ENCODE measurements at places on chromosomes 11 and 22.
A peak's percentile ranks its signal among the peaks of the same experiment; 100 is the strongest.

DNA sequence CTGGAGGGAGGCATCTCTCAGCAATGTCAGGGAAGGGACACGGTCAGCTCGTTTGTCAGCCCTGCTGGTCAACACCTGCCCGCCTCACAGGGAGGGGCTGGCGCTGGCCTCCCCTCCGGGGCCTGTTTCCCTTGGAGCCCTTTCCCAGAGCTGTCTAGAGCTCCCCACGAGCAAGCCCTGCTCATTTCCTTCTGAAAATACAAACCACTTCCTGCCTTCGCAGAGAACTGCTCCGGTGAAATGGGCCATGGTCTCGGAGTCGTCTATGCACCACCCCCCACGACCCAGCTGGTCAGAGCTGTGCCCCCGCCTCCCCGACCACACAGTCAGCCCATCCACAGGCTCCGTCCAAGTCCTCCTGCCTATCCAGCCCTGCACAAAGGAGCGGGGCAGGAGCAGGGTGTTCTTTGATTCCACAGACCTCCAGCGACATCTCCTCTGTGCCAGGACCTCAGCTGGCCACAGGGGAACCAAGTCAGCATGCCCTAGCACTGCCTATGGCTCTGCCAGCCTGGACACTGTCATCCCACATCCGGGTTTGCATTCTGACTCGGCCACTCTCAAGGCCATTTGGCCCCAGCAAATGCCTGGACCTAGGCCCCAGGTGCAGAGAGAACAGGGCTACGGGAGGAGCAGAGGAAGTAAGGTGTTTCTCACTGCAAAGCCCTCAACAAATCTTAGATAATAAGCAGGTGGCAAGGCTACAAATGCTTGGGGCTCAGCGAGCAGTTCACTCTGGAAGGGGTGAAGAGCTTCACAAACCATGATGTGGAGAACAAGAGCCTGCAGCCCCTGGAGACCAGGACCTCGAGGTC, 82.1 kb upstream of the WNT11 start:
- no peak for DNase-seq

GRCh38 chr11:387193-387793, 6.7 kb upstream of the PKP3 start:
- no peak for DNase-seq

DNA sequence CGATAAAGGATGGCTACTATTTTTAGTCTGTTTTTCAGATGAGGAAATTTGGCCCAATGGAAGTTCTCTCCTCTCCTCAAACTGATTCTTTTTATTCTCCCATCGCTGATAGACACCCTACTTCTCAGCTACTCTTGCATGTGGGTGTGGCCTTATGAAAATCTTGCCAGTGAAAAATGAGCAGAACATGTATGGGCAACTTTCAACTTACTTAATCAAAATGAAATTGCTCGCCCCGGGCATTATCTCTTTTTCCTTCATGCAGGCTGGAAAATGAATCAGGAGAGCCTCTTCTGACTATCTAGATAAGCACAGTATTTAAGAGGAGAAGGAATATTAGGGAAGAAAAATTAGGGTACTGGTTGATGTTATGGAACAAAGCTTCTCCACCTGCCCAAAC, 2354.7 kb upstream of the RAG2 start:
- DNase-seq: no peak

DNA sequence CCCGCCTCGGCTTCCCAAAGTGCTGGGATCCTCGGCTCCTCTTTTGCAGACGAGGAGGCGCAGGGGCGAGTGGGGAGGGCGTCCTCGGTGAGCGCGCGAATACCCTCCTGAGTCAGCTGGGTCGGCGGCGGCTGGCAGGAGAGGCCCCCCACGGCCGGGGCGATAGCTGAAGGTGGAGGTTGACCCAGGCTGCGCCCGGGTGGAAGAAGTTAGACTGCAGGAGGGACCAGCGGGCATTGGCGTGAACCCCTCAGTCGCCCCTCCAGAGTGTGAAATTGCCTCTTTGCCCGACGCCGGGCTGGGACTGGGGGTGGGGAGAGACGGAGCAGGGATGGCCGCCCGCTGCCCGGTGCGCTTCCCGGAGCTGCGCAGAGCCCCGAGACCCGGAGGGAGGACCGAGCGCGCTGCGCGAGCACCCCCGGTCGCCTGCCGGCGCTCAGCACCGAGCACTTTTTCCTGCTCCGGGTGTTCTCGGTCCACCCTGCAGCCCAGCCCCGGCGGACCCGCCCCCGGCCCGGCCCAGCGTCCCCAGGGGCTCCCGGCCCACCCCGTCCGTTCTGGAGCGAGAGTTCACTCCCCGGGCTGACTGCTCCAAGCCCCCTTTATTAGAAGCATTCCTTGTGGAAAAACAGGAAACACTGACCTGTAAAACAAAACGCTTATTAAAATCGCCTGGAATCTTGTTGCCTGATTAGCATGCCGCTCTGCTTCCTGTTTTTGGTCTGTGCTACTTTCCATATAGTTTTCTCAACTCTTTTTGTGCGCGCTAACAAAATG, 13.7 kb upstream of the CPT1A start:
- DNase-seq: peak; percentile 40

- no peak for DNase-seq
Measured at GRCh38 chr11:117479372-117479771, 151.7 kb downstream of the CEP164 start.

DNA sequence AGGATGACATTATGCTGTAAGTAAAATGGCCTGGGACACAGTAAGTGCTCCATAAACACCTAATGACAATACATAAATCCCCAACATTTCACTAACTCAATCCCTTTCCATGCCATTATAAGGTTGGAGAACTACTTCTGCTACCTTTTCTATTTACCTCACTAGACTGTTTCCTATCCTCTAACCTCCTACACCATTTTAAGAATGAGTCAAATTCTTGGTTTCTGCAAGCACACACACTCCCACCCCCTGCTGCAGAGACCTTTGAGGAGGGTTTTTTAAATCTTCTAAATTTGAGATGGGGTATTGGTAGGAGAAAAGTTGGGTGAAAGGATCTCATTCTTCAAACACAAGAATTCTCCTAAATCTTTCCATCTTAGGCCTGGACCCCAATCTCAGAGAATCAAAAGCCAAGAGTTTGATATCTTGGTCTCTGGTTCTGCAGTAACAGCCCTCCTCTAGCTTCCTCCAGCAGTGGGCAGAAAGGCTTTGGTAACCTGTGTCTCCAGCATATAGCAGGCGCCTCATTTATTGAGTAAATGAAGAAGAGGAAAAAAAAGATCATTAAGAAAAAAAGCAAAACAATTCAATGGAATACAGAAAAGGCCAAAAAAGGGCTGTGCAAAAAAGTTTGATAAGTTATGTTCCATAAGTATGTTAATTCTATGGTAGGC, 42.3 kb downstream of the SYTL2 start:
- no peak for DNase-seq

DNA sequence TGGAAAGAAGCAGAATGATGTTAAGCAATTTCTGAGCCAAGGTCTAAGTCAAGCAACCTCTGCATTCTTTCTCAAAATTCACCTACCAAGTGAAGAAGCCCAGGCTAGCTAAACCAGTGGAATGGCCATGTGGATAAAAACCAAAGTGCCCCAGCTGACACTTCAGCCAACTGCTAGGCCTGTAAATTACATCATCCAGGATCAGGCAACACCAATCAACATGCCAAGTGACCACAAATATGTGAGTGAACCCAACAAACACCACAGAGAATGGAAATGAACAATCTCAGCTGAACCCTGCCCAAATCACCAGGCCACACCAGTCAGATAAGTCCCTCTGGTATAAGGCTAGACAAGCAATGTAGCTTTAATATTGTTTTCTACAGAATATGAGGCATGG, 25.1 kb upstream of the FJX1 start:
- DNase-seq: no peak

- DNase-seq: no peak
Measured at GRCh38 chr22:47352920-47353700, 590.7 kb downstream of the TBC1D22A start.

GRCh38 chr11:110990311-110990710, 255.2 kb upstream of the POU2AF2 start:
- no peak for DNase-seq

GRCh38 chr22:42367980-42368378, 64.2 kb downstream of the NFAM1 start:
- no peak for DNase-seq

- no peak for DNase-seq
Measured at GRCh38 chr11:119749006-119749565, 20.1 kb upstream of the NECTIN1 start.

GRCh38 chr11:2516276-2517015, 71.6 kb downstream of the KCNQ1 start:
- DNase-seq: no peak

- DNase-seq: no peak
Measured at GRCh38 chr22:50162391-50162956, 8.1 kb upstream of the PANX2 start.

DNA sequence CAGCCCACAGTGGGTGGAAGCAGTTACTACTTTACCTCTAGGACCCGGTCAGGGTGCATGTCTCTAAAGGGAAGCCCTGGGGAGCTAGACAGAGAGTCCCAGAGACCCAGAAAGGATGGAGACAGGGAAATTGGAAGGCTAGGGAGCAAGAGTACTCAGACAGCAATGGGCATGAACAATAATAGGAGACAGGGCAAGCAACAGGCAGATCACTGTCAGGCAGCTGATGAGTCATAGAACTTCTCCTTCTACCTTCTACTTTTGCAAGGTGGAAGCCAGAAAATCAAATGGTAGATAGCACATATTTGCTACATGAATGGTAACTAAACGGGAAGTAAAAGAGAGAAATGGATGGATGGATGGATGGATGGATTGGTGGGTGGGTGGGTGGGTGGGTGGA, 19.6 kb downstream of the CD5 start:
- DNase-seq: no peak

DNA sequence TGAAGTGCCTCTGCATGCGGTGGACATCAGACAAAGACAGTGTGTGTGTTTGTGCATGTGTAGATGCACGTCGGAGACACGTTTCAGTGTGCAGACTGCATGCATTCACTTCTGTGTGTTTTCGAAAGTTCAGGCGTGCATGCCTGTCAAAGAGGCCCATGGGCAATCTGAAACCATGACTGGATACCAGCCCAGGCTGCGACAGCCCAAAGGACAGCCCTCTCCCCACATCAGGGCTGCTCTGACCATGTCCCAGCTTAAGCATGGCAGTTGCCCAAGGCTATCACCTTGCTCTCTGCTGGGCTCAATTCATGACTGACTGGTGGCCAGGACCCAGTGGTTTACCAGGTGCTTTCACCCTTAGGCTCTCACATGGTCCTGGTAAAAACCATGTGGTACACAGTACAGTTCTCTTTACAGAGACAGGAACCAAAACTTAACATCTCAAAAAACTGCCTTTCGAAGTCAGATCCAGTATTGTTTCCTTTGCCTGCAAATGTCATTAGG, 423.7 kb upstream of the CADM1 start:
- no peak for DNase-seq

DNA sequence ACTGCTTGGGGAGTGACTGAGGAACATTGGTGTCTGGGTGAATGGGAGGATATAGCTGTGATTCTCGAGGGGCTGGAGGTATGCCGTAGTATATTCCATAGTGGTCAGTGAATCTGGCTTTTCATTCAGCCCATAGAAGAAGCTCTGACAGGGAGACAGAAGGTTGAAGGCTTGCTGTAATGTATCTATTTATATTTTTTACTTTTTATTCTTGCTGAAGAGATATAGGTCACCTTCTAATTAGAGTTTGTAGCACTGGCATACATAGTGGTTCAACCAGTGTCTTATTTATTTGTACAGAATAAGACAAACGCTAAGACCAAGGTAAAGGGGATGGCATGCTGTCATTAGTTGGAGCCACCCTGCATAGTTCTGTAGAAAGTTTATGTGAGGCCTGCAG, 10.0 kb downstream of the TRIM44 start:
- DNase-seq: no peak

- DNase-seq: no peak
Measured at GRCh38 chr22:16949561-16949960, 58.5 kb downstream of the GAB4 start.

DNA sequence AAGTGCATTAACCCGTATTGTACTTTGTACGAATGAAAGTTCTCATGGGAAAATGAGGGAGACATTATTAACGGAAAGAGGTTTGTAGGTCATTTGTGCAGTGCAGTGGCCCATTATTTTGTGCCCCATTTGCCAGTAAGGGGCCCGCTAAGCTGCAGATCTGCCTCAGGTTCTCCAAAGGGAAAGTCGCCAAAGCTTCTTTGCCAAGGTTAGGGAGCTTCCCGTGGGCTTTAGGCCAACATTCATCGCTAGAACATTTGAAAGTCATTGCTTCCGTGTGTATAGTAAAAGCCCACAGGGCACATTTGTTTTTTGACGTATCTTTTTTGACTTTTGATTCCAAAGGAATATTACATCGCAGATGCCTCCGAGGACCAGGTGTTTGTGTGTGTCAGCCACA, 61.0 kb upstream of the SORL1-AS1 start:
- no peak for DNase-seq
